ENCODE measurements at places on chromosomes 4 and X.

- no peak for DNase-seq
These were observed 32.1 kb downstream of the F11 start for GRCh38 chr4:186298031-186298647.

GRCh38 chr4:20046179-20046578 lies 205.5 kb upstream of the SLIT2 start:
- no peak for DNase-seq

DNA sequence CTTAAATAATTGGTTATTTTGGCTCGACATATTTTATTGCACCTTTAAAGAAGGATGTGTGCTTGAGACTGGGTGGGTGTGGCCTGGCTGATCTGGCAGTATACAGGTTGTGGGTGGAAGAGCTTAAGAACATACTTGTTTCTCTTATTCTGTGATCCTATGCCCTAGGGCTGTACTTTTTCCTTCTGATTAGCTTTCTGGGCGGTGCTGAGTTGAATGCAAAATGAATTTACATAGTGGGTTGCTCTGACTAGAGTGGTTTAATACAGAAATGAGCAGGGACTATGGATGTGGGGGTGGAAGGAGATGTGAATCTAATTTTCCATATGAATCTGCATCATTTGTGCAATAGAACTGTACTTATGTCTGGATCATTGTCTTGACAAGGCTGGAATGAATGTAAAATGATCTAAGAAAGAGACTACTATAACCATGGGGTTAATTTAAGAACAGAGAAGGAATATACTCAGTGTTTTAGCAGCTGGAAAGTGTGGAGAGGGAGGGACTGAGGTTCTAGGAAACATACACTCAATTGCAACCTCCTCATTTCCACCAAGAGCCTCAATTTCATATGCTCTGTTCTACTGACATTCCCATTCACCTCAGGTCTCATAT lies 73.7 kb downstream of the RLIM start:
- DNase-seq: no peak

- no peak for DNase-seq
These were observed 339.3 kb downstream of the NKX6-1 start for GRCh38 chr4:84159762-84160161.

DNA sequence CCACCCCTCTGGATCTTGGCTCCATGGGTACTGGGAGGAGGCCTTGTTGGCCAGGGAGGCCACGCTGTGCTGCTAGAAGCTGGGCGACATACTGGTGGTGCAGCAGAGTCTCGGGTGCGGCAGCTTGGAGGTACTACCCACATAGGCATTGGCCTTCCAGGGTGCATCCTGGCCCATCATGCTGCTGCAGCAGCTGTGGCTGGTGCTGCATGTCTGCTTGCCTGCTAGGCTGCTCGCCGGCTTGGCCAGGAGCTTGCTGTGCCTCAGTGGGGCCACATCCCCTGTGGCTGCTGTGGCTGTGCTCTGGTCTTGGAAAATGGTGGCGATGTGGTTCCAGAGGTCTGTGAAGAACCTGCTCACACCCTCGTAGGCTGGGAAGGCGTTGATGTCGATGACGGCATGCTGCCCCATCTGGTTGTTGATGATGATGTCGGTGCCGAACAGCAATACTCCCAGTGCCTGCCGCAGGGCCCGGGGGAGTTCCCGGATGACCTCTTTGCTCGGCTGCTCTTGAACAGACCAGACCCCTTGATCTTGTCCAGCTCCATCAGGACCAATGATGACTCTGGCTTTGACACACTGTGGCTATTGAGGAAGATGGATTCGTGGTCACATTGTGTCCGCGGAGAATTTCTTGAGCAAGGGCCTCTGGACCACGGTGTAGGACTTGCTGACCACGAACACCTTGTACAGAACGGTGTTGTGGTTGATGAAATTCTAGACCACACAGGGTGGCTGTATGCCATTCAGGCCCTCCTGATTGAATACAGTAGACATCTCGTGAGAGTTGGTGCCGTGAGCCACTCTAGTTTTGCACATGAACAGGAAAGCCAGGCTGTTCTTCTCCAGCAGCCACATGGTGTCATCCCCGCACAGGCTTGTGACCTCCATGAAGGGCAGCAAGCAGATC lies 11.8 kb downstream of the RBM10 start:
- DNase-seq: no peak

GRCh38 chrX:15017491-15017890 lies 144.3 kb downstream of the MOSPD2 start:
- DNase-seq: no peak

DNA sequence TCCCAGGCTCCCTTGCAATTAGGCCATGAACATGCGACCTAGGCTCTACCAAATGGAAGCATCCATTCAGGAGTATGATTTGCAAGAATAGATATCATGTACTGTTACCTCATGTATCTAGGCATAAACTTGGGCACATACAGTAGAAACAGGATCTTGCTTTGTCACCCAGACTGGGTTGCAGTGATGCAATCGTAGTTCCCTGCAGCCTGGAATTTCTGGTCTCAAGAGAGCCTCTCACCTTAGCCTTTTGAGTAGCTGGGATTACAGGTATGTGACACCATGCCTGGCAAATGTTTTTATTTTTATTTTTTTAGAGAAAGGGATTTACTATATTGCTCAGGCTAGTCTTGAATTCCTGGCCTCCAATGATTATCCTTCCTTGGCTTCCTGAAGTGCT lies 994.2 kb downstream of the ADGRL3 start:
- DNase-seq: no peak

- DNase-seq: no peak
These were observed 480.4 kb downstream of the TRIML1 start for GRCh38 chr4:188619456-188620149.

GRCh38 chrX:27163236-27163635 lies 299.9 kb downstream of the PPP4R3C start:
- no peak for DNase-seq

GRCh38 chr4:82848706-82849105 lies 42.2 kb downstream of the SEC31A start:
- no peak for DNase-seq

DNA sequence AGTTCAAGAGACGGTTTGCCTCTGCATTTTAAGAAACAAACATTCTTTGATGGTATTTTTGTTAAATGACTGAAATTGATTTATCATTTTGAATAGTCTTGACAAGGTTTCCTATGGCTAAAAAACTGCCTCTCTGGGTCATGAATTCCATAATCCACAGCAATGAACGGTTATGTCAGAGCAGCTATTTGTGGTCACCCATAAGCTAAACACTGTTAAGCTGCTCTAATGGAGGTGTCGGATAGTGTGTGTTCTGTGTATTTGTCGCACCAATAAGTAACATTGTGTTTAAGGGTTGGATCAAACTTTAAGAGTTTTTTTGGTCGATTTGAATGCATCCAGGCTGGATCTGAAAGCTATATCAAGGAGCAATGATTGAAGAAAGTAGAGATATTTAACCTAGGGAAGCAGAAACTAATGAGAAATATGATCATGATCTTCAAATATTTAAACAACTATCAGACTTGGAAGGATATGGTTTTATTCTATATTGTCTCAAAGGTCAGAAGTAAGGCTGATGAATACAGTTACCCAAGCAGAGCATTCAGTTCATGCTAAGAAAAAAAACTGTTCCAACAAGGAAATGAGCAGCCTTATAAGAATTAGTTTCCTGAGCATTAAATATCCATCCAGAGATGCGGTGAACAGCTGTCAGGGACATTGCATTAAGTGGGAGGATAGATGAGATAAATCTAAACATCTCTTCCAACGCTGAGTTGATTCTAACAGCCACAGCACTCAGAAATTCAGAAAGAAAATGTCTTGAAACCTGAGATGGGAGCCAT lies 232.3 kb upstream of the RPS6KA3 start:
- no peak for DNase-seq

GRCh38 chr4:155758481-155759371 lies at the start of gene GUCY1B1:
TSS of gene GUCY1B1 (plus strand) at chr4:155759021. CDS start at chr4:155759141, 120 bp downstream.
- DNase-seq: peak; percentile 59

- DNase-seq: no peak
These were observed 63.8 kb upstream of the INPP4B start for GRCh38 chr4:142909908-142910307.

DNA sequence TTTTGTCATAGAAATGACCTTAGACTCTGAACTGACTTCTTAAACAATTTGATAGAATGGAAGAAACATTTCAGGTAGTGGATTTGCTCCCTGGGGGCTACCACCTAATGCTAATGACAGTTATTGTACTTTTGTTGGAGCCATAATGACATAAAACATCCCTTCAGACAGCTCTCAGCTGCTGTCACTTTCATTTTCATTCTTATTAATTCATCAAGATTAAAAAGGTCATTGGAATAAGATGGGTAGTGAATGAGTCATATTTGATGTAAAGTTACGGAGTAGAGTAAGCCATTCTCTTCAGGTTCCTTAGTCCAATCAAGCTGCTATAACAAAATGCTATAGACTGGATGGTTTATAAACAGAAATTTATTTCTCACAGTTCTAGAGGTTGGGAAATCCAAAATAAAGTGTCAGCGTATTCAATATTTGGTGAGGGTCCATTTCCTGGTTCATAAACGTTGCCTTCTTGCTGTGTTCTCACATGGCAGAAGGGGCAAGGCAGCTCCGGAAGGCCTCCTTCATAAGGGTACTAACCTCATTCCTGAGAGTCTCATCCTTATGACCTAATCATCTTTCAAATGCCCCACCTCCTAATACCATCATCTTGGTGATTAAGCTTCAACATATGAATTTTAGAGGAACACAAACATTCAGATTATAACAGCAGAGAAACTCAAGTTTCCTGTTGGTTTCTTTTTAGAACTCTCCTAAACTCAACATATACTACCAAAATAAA lies 268.5 kb downstream of the ARAP2 start:
- DNase-seq: no peak

- no peak for DNase-seq
These were observed 22.1 kb downstream of the NAP1L5 start for GRCh38 chr4:88675543-88675942.

GRCh38 chr4:168737806-168738172 lies 240.9 kb downstream of the PALLD start:
- no peak for DNase-seq

GRCh38 chr4:187354740-187355139 lies 631.1 kb upstream of the FAT1 start:
- DNase-seq: no peak

DNA sequence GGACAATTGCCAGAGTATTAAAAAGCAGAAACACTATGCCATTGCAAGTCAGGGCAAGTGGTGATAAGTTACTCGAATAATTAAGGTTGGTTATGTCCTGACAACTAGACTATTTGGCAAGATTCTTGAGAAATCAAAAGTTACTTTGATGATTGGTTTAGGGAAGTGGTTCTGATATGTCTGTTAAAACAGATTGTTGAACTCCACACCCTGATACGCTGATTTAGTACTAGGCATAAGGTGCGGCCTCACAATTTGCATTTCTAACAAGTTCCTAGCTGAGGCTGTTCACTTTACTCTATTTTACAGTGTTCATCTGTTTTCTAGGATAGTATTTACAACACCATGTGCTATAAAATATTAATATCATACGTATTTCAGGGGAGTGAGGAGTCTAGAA lies 12.5 kb downstream of the GABRA4 start:
- no peak for DNase-seq
